ENCODE measurements at places on chromosomes 1 and 21. TPM values are rescaled to one million over a fixed set of nuclear protein-coding genes. Genes with fewer than 3 reads are reported as not detected.

DNA sequence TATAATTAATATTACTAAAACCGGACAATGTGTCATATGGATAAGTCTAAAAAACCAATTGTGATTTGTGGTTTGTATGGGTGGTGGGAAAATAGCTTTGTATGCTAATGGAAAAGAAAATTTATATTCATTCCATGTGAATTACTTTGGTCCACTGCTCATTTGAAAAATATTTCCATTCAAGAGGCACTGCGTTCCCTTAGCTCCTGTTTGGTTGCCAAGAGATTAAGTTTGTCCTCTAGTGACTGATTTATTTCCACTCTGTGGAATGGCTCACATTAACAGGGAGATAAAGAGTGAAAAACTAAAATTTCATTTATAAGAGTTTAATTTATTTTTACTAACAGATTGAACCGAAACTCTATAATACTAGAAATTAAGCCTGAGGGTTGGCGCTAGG, 744.1 kb upstream of the CHRM3 start:
- H3K27ac ChIP-seq: no peak overlapping the region
- no peaks in the 10 kb centered on the region for H3K36me3 ChIP-seq
- H3K4me3 ChIP-seq: no peak overlapping the region
- DNase-seq: no peak

GRCh38 chr1:207243442-207244408, 77.8 kb upstream of the CD55 start:
- H3K27ac ChIP-seq: no peak overlapping the region
- no peak overlapping the region for H3K4me3 ChIP-seq
- peaks cover 1% of the 10 kb centered on the region for H3K36me3 ChIP-seq
- no peak for DNase-seq
- H3K4me1 ChIP-seq: peaks cover 5% of the 10 kb centered on the region

DNA sequence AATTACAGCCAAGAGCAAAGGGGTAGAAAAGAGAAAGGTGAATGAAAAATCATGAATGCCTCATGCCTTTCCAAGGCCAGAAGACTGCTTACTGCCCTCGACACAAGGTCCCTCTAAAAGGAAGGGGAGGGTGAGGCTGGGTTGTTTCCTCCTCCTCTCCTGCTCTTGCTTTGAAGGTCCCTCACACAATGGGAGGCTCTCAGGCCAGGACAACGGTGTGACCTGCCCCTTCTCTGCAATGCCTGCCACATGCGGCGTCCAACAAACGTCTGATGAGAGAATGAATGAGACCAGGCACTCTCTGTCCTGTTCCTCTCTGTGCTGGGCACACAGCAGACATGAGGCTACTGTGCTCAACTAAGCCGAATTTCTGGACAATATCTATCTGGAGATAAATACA, 51.3 kb downstream of the SSBP3 start:
- H3K4me1 ChIP-seq: peaks cover 53% of the 10 kb centered on the region
- no peak overlapping the region for H3K4me3 ChIP-seq
- H3K27me3 ChIP-seq: no peaks in the 10 kb centered on the region
- H3K27ac ChIP-seq: no peak overlapping the region
- peaks cover 10% of the 10 kb centered on the region for H3K36me3 ChIP-seq

DNA sequence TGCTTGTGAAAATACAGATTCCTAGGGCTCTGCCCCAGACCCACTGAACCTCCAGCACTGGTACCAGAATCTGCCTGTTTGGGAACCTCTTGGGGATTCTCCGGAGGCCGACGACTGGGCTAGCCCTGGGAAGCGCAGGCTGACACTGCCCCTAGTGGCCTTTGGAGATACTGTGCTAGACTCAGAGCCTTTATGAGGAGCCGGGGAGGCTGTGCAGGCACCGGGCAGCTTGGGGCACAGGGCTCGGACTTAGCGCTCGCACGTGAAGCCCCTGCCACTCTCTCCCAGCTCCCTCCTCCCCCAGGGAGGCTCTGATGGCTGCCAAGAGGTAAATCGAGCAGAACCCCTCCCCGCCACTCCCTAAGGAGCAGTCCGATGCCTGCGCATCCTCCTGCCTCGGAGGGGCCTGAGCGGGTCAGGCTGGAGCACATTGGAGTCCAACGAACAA, 144.6 kb upstream of the TNR start:
- no peaks in the 10 kb centered on the region for H3K4me1 ChIP-seq
- no peak overlapping the region for H3K27ac ChIP-seq
- no peak overlapping the region for H3K4me3 ChIP-seq
- no peaks in the 10 kb centered on the region for H3K36me3 ChIP-seq

The NHLH1 gene
- total RNA-seq: 0.43 TPM

The DEGS1 gene
- 63.8 TPM for total RNA-seq

The TMEM82 gene
- not detected for total RNA-seq

The MRAP gene
- total RNA-seq: not detected

The SLC6A17 gene
- not detected for total RNA-seq

Data from activated naive CD8-positive, alpha-beta T cell treated with anti-CD3 and anti-CD28 coated beads, Interleukin-2, amount 10 ng/mL, durations not matched to agents 7 days and 5 days (primary cell).